Activated CD4-positive, alpha-beta memory T cell treated with anti-CD3 and anti-CD28 coated beads for 36 hours (primary cell): ENCODE measurements at places on chromosomes 2 and 18.
A peak's percentile ranks its signal among the peaks of the same experiment; 100 is the strongest.

DNA sequence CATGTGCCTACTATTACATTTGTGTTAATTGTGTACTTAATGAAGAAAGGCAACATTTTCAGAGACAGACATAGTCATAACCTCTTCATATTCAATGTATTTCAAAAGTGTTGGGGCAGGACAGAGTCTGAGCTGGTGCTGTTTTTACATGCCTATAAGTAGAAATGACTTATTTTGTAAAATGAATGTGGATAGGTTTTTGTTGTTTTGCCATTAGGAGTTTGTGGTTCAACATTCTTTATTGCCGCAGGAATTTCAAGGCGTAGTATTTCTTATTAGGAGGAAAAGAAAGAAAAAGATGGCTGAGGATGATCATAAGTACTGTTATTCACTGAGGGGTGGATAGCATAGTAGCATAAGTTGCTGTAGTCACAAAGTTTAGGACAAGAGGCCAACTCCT is 21.2 kb upstream of the ASXL3 start:
- no peak for DNase-seq

- DNase-seq: no peak
These were observed 4.2 kb upstream of the IL1R1 start for GRCh38 chr2:102138331-102138730.

GRCh38 chr2:8656160-8656641 is 25.7 kb upstream of the ID2 start:
- no peak for DNase-seq

DNA sequence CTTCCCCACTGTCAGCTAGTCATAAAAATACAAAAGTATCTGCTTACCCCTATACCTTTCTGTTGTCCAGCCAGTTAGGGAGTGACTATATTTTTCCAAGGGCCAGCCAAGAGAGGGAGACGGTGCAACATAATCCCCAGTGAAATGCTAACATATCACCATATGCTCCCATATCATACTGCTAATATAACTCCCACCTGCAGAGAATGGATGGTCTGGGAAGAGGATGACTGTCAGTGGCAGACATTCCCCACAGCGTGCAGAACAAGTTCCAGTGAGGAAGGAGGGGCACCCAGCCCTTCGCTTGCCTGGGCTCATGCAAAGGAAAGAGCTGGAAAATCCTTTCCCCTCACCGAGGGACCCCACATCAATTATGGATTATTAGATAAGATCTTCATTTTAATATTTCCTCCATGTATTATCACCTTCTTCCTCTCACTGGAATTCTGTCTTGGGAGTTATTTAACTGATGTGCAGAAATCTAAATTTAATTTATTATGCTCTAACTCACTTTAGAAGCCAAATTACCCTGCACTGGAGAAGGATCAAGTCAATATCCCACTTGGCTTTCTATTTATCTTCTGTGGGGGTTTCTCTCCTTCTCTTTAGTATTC is 135.6 kb downstream of the GALNT14 start:
- no peak for DNase-seq

DNA sequence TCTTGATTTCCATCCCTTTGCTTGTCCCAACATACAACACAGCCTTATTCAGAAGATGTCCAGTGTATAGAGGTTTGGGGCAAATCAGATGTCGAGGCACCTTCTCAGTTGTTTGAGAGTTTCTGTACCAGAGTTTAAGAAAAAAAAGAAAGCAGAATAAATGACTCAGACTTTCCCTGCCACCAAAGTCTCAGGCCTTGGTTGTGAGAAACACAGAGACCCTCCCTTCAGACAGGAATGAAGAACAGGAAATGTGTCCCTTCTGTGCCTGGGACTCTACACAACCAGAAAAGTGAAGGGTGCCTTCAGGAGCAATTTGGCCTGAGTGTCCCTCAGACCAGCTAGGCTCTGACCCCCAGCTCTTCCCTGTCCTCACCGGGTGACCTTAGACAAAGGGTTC is 37.3 kb upstream of the REL start:
- DNase-seq: peak; percentile 25

GRCh38 chr2:163593982-163594381 is 141.8 kb downstream of the FIGN start:
- no peak for DNase-seq

DNA sequence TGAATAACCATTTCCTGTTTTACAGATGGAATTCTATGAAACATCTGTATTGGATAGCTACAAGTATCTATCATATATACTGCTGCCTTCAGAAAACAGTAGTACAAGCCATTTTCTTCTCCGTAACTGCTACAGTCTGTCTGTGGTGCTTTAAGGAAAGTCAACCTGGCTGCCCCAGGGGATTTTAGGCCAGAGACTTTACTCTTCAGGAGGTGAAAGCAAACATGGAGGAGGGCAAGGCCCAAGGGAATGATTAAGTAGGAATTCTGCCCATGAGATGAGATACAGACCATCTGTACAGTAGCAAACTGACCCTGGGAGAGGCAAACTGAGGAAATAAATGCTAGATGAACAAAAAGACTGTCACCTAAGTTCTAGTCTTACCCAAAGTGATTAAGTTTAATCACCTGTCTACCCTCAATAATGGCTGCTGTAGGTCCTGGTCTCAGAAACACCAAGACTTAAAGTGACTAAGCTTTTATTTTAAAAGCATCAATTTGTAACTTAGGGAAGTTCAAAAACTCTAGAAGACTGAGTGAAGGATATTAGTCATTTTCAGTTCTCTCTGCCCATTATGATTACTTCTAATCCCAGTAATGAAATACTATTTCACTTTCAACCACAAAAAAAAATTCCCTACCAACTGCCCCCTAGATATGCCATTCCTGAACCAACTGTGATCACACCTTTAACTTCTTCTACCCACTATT is 14.8 kb downstream of the MBD2 start:
- DNase-seq: no peak

- DNase-seq: no peak
These were observed 237.5 kb downstream of the ACTR3 start for GRCh38 chr2:114127372-114127771.

GRCh38 chr2:215751911-215752272 is 261.5 kb downstream of the MREG start:
- no peak for DNase-seq

- peak; percentile 42 for DNase-seq
These were observed 122.2 kb downstream of the NCOA1 start for GRCh38 chr2:24613154-24613814.

DNA sequence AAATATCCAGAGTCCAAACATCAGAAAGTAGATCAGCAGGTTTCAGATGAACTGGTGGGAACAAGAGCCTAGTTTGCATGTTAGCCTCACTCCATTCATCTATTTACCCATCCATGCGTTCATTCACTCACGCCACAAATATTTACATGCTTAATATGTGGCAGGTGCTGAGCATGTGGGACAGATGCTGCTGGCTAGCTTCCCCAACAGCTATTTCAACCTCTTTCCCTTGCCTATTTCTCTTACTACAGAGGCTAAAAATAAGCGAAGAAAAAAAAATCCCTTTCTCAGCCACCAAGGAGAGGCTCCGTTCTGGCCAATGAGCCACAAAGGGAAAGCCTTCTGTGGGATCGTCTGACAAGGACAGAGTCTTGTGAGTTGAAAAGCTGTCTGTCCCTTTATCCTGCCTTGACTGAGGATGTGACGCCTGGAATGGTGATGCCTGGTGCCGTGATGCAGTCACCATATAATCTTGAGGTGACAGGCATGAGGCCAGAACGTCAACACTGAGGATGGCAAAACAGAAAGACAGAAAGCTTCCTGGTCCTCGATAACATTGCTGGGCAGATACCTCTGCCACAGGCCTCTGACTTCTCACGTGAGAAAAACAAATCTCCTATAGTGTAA is 78.2 kb downstream of the KCTD1 start:
- no peak for DNase-seq

GRCh38 chr2:218659258-218659987 is at the start of the genes BCS1L and ZNF142:
BCS1L (plus strand) TSS chr2:218659683; CDS start chr2:218660988, 1,305 bp downstream.
ZNF142 (minus strand) TSS chr2:218659623; CDS start chr2:218656429, 3,194 bp downstream.
- DNase-seq: peak; percentile 98

GRCh38 chr2:200922439-200922838 is 33.3 kb downstream of the NIF3L1 start:
- no peak for DNase-seq

- DNase-seq: no peak
These were observed 10.8 kb downstream of the IL1RL1 start for GRCh38 chr2:102321941-102322719.

DNA sequence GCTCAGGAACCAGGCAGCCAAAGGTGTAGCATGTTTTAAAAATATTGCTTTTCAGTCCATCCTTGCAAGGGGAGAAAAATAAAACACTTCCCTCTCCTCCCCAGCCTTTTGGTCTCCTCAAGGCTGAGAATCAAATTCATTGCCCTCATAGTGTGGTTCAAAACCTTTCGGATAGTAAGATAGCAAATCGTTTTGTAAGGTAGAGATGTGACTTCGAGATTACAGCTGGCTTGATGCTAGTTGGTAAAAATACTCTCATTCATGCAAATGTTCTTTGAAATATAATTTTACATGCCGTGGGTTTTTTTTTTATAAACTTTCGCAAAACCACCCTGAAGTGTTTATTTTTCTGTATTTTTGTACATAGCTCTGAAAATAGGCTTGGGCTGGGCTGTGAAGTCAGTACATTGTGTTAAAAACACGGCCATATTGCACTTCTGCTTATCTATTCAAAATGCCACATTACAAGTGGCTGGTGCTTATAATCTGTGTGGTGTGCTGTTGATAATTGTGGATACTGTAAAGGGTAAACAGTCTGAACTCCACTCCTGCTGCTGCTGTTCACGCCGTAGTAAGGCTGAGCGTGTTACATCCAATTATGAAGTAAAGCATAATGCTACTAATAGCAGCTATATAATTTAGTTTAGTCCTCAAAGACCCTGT is 172.0 kb upstream of the SIX3 start:
- DNase-seq: no peak

DNA sequence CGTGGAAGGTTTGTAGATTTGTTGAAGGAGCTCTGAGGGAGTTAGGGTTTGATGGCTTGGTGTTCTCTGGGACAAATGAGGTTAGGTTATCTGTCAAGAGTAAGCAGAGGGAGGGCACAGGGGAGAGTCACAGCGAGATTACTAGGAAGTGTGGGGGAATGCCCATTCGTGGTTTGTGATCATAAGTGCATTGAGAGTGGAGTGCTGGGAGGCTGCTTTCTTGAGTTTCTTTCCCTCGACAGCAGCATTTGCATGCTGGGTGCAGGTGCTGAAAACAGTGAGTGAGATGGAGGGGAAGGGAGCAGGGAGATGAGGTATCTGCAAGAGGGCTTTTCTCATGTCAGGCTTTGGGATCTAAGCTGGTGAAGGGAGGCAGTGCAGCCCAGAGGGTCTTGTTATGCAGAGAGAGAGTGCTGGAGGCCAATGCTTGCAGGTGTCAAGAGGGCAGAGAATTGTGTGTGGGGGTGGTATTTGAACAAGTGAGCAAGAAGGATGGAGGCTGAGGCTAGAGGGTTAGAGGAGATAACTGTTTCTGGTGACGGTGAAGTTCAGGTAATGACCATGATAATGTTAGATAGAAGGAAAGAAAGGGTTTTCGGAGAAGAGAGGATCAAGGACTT is 8.8 kb downstream of the RALB start:
- DNase-seq: peak; percentile 82

GRCh38 chr2:233399306-233400225 is 45.3 kb downstream of the DGKD start:
- DNase-seq: peak; percentile 67

GRCh38 chr2:204226305-204226880 is 289.8 kb downstream of the ICOS start:
- no peak for DNase-seq

DNA sequence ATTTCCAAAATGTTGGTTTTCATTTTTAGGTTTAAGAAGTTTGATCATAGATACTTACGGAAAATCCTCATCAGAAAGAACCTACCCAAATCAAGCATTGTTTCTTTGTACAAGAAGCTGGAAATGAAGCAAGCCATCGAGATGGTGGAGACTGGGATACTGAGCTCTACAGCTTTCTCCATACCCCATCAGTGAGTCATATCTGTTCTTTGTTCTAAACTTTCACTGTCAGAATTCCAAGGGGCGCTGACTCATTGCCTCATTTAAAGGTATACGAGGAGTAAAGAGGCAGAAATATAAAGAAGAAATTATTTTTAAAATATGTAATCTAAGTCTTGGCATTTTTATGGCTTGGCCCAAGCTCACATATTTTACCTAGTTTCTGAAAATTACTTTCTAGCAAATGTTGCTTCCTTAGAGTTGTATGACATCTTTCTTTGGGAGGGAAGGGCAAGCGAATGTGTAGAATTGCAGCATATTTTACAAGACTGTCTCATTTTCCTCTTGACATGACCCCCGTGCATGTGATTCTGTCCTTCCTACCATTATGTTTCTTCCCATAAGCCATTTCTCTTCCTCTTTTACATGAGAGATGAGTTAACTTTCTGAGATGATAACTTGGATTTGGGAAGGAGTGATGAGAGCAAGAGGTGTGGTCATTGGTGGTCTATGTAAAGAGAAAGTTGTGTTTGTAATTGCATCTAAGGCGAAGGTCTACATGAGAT is 41.2 kb downstream of the SLC9A4 start:
- DNase-seq: no peak

DNA sequence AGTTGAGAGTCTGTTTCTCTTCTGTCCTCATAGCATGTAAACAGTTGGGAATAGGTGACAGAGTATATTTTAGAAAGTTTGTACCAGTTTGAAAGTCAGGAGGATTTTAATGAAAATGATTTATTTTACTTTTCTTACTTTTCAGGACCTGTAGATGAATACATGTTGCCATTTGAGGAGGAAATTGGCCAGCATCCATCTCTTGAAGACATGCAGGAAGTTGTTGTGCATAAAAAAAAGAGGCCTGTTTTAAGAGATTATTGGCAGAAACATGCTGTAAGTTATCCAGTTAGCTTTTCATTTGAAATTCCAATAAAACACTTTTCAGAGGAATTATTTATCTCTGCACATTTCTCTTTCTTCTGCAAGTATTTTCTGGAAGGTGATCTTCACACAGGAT is 81.1 kb downstream of the ACVR2A start:
- DNase-seq: no peak

DNA sequence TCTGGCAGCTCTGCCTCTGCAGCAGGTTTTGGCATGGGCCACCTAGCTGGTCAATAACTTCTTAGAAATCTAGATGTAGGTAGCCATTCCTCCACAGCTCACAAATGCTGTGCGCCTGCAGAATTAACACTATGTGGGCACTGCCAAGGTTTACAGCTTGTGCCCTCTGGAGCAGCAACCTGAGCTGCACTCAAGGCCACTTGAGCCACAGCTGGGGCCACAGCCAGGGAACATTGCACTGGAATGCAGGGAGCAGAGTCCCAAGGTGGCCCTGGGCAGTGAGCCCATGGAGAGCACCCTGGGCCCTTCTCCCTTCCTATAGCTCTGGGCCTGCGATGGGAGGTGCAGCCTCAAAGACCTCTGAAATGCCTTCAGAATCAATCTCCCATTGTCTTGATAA is 365.3 kb downstream of the SATB2 start:
- no peak for DNase-seq
